Activated CD4-positive, alpha-beta T cell treated with anti-CD3 and anti-CD28 coated beads, Interleukin-2, amount 10 ng/mL, durations not matched to agents 7 days and 5 days (primary cell): ENCODE measurements at places on chromosomes 11 and 22.

GRCh38 chr22:24102366-24103200 lies 78.7 kb upstream of the SUSD2 start:
- no peak for DNase-seq

DNA sequence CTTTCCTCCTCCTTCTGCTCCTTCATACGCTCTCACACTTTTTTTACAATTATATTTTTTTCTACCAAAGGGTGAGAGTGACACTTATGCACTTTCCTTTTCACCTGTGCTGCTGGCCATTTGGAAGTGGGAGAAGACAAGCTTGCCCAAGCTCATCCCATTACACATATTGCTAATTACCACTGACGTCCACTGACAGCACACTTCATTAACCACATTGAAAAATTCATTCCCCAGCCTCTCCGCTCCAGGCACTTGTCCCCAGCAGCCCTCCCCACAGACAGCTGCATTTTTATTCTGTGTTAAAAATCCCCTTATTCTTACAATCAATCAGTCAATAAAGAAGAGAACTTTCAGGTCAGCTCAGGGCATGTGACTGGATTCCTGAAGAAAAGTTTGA lies 175.1 kb downstream of the LRRC4C start:
- DNase-seq: no peak

DNA sequence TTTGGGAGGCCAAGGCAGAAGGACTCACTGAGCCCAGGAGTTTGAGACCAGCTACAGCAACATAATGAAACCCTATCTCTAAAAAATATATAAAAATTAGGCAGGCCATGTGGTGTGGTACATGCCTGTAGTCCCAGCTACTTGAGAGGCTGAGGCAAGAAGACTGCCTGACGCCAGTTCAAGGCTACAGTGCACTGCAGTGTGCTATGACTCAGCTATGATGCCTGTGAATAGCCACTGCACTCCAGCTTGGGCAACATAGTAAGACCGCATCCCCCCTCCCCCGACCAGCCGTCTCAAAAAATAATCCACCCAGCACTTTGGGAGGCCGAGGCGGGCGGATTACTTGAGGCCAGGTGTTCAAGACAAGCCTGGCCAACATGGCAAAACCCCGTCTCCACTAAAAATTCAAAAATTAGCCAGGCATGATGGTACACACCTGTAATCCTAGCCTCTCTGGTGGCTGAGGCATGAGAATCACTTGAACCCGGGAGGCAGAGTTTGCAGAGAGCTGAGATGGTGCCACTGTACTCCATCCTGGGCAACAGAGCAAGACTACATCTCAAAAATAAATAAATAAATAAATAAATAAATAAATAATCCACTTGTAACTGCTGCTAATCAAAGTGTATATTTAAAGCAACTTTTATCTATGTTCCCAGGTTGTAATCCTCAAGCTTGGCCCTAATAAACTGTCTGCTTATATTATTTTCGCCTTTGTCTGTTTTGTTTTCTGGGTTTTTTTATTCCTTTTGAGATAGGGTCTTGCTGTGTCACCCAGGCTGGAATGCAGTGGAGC lies 7.8 kb downstream of the HPS5 start:
- no peak for DNase-seq

GRCh38 chr11:37748641-37749040 lies 1150.6 kb upstream of the RAG2 start:
- no peak for DNase-seq
